Amniotic stem cell (primary cell): ENCODE measurements at places on chromosomes 7 and 10.
A peak's percentile ranks its signal among the peaks of the same experiment; 100 is the strongest.

GRCh38 chr7:47901542-47901941, 46.7 kb downstream of the PKD1L1 start:
- no peak for DNase-seq

DNA sequence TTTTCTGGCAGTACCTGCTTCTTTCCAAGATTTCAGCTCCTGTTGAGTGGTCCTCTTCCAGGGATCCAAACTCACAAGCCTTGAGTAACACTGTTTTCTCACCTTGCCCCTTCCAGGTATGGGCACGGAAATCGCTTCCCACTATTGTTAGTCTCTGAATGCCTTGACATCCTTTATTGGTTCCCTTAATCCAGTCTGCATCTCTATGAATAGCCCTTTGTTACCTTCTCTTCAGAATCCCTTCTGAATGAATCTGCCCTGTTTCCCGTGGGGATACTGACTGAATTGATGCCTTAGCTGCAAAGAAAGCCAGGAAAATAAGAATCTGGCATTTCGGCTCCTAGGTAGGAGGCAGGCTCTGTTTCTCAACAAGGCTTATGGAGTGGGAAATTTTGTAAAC, 467.7 kb downstream of the PLXNA4 start:
- no peak for DNase-seq

GRCh38 chr10:19117438-19117837, 68.8 kb downstream of the MALRD1 start:
- no peak for DNase-seq

- DNase-seq = no peak
These were observed 118.1 kb downstream of the ANLN start for GRCh38 chr7:36507475-36508440.

DNA sequence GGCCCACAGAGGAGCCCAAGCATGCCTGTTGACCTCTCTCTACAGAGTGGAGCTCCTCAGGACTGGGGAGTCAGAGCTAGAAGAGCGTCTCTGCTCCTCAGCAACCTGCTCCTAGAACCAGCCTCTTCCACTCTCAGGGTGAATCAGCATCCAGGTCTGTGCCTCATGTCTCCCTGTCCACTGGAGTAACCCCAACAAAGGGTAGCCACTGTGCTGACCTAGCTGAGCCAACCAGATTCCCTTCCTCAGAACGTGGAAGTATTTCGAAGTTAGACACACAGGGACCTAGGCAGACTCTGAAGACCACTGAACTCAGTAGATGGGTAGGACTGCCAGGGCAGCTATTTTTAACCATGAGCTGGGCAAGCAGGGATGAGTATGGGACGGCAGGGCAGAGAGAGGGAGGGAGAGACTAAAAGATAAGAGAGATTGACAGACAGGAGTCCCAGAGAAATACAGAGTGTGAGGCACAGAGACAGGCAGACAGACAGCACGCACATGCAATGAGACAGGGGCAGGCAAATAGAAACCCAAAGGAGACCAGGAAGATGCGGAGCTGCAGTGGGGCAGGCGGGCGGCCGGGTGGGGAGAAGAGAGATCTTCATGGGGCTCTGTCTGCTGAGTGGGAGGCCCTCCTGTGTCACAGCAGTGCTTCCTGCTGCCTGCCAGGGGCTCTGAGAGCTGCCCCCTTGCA, 56.7 kb downstream of the OSBPL3 start:
- DNase-seq = no peak

GRCh38 chr10:75049316-75050148, 61.9 kb upstream of the SAMD8 start:
- DNase-seq = no peak

- DNase-seq = no peak
These were observed 17.6 kb downstream of the LIMK1 start for GRCh38 chr7:74101061-74101681.

DNA sequence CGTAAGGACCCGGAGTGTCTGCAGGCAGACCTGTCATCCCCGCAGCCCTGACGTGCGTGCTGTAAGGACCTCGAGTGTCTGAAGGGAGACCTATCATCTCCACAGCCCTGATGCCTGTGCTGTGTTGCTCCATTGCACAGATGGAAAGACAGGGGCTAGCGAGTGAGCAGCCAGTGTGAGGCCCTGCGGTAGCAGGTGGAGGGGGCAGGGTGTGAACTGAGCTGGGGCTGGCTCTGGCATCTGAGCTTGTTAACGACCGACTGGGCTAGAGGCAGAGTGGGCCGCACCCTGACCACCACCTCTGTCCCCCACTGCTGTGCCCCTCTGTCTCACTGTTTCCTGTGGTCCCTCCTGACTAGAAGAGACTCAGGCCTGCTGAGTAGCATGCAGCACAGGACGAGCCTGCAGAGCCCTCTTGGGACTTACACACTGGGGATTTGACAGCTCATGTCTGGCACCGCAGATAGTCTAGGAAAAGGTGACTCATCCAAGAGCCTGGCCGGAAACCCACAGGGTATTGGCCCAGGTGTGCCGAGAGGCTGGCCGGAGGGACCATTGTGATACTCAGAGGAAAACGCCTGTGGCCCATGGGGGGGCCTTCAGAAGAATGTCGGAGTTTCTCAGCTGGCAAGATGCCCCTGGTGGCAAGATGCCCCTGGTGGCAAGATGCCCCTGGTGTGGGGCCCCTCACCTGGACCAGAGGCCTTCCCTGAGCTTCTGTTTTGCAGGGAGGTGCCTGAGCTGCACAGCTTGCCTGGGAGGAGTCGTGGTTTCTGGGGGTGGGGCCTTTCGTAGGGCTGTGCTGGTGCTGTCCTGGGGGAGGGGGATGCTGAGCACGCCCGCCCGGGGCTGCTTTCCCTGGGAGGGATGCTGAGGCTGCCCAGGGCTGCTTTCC, 34.3 kb downstream of the INPP5A start:
- DNase-seq = peak; percentile 65

- no peak for DNase-seq
These were observed 325.9 kb upstream of the SMIM30 start for GRCh38 chr7:113444261-113444660.

DNA sequence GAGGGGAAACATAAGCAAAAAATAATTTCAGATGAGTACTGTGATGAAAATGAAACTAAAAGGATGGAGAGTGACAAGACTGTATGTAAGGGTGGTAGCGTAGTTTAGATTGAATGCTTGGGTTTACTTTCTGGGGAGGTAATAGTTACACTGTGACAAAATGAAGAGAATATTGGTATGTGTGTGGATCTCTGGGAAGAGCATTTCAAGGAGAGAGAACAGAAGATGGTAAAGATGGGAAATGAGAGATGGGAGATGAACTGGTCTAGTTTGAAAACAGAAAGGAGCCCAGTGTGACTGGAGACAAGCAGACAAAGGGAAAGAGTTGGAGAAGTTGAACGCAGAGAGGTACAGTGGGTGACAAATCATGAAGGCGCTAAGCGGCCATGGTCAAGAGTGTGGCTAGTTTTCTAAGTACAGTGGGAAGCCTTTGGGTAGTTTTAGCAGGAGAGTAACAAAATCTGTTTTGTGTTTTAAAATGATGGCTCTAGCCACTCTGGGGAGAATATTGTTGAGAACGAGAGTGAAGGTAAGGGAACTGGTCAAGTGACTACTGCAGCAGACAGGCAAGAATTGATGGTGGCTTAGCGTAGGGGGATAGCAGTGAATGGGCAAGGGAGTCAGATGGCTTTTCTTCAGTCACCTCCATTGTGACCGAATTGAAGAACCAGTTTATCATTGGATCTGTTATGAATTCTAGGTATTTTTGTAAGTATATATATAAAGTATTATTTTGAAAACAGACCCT, 22.6 kb downstream of the PALS2 start:
- no peak for DNase-seq

GRCh38 chr7:88395715-88396114, 89.0 kb upstream of the STEAP4 start:
- no peak for DNase-seq

- DNase-seq = no peak
These were observed 70.2 kb downstream of the SLC39A12 start for GRCh38 chr10:18021725-18022480.

GRCh38 chr10:78362406-78363022, 328.9 kb downstream of the RPS24 start:
- DNase-seq = no peak

GRCh38 chr10:32889631-32890212, 68.3 kb downstream of the ITGB1 start:
- DNase-seq = no peak

GRCh38 chr7:90747516-90747915, 151.4 kb downstream of the CDK14 start:
- DNase-seq = no peak

DNA sequence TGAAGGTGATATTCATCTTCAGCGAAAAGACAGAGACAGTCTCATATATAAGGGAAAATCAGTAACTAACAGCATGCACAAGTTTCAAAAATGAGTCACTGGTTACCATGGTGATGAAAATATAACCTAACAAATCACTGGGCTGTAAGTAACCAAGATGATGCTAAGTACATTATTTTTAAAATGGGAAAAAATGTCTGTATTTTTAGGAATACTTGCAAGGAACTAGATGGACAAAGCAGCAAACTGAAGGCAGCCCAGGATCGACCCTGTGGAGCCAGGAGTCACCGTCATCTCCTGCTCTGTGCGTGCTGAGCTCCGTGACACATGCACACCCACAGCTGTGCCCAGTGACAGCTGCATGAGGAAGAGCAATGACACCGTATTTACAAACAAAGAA, 137.3 kb downstream of the ELMO1 start:
- DNase-seq = no peak

DNA sequence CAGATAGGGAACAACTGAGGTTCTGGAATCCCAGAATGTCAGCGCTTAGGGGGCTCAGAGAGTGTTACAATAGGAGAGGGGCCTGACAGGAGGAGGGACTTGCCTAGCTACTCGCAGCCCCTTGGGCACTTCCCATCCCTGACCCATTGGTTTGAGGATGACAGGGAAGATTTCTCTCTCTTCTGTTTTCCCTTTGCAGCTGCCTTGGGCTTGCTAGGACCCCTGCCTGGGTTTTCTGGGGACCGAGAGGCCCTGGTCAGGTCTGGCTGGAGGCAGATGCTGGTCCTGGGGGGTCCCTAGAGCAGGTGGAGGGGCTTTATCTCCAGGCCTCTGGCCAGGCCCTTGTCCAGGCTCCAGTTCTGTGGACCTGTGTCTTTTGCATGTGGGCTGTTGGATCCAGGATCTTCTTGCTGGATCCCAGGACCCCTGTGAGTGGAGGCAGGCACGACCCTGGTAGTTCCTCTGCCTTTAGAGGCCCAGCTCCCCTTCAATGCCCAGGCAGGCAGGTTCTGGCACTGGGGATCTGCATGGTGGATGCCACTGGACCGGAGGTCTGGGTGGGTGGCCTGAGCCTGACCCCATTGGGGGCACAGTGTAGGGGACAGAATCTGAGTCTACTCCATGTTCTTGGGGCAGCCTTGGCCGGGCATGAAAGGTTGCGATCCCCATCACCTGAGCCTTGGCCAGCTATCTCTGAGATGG, 26.9 kb downstream of the RAMP3 start:
- DNase-seq = no peak

DNA sequence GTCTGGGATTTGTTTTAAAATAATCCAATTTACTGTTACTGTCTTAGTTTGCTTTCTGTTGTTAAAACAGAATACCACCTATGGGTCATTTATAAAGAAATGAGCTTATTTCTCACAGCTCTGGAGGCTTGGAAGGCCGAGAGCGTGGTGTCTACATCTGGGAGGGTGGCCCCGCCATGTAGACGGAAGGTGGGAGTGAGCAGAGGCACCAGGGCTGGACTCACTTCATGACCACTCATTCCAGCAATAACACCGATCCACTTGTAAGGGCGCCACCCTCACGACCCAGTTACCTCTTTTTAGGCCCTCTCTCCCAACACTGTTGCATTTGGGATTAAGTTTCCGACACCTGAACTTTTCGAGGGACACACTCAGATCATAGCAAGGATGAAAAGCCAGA, 36.2 kb upstream of the CFAP46 start:
- no peak for DNase-seq

GRCh38 chr7:38806912-38807311, 102.1 kb downstream of the VPS41 start:
- no peak for DNase-seq

- no peak for DNase-seq
These were observed 148.8 kb downstream of the NOC3L start for GRCh38 chr10:94213980-94214379.

GRCh38 chr10:50396491-50397311, 145.4 kb upstream of the ASAH2 start:
- DNase-seq = no peak

DNA sequence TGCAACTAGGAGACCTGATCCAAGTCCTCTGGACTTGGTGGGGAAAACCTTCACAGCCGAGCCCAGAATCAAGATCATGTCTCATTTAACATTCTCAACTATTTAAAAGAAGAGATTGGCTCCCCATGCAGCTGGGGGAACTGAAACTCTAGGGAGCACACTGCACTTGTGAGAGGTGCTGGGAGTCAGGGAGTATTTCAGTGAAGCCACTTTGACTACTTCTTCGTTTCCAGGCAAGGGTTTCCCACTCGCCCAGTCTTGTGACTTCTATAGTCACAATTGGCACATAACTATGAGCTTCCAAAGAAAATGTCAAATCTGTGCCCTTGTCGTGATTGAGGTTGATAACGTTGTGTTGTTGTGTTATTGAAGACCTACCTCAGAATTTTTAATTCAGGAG, 62.9 kb downstream of the AKR1B1 start:
- no peak for DNase-seq

DNA sequence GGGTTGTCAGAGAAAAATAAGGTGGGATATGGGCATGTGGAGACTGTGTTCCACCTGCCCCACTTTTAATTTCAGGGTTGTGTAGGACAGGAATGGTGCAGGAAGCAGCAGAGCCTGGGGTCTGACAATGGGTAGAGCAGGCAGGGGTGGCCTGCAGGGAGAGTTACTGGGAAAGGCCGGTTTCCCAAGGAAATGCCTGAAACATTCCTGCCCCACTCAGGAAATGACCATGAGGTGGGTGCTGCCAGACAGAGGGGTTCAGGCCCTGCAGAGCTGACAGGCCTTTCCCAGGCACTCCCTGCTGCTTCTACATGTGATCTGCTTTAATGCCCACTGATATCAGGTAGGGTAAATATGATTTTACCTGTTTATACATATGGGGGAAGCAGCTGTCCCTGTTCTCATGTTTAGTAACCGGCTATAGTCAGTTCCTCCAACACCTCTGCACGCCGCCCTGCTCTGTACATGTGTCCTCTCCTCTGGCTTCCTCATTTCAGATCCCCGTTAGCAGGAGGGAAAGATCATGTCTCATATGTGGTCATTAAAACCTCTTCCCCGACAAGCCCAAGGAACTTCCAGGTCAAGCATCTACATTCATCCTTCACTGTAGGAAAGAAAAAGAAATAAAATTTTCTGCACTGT, 118.6 kb upstream of the PRSS58 start:
- no peak for DNase-seq
